Motor neuron (in vitro differentiated cells): ENCODE measurements at places on chromosomes 1 and 21.
A peak's percentile ranks its signal among the peaks of the same experiment; 100 is the strongest.

DNA sequence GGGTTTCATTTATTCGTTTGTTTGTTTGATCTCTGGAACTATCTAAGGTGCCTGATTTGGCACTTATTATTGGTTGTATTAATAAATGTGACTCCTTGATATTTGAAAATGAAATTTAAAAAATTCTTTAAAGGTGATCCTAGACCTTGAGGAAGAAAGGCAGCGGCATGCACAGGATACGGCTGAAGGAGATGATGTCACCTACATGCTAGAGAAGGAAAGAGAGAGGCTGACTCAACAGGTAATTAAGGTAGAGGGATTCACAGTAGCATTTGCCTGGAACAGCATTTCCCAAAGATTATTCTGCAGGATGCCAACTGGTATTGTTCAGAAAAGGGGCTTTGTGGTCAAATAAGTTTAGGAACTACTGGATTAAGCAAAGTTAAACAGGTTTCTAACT is 54.4 kb upstream of the WNT2B start:
- no peak for ATAC-seq

- ATAC-seq: peak; percentile 70
Observed at GRCh38 chr1:246608616-246609376, 42.5 kb downstream of the CNST start.

GRCh38 chr1:185427264-185427663 is 110.2 kb upstream of the IVNS1ABP start:
- ATAC-seq: no peak

- peak; percentile 97 for ATAC-seq
Observed at GRCh38 chr21:14533499-14534428, 12.4 kb downstream of the SAMSN1 start.

GRCh38 chr1:181345146-181345545 is 138.2 kb upstream of the CACNA1E start:
- no peak for ATAC-seq

- no peak for ATAC-seq
Observed at GRCh38 chr1:2559509-2560298, 3.5 kb downstream of the TNFRSF14 start.

DNA sequence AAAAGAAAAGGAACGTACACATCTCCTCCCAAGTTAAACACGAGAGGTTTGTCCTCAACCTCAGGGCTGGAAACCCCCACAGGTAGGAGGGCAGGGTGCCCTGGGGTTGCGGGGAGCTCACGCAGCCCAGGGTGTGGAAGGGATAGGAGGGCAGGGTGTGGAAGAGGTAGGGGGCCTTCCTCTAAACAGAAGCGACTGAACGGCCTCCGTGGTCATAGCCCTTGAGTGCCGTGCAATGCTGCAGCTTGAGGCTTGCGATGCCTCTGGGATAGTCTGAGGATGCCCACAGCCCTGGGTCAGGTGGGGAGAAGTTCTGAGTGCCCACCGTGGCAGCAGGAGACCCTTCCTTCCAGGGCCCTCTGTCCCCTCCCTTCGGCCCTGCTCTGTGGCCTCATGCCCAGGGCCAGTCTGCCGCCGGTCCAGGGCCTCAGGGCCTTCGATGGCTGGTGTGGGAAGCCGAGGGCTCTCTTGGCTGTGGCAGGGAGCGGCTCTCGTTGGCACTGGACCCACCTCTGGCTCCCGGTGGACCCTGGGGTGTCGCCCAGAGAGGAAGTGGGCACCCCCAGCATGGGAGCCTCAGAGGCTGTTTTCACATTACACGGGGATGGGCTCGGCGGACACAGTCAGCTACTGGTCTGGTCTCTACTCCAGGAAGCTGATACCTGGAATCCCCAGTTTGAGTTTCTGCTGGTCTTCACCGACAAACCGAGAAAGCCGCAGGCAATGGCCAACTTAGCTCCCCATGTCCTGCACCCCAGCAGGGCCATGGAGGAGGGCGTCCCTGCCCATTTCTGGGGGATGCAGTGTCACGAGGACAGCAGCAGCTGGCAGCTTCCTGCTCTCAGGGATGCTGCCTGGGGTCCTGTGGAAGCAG is 6.4 kb upstream of the CDK11B start:
- ATAC-seq: no peak

- no peak for ATAC-seq
Observed at GRCh38 chr1:12035312-12035711, 16.0 kb downstream of the MIIP start.

DNA sequence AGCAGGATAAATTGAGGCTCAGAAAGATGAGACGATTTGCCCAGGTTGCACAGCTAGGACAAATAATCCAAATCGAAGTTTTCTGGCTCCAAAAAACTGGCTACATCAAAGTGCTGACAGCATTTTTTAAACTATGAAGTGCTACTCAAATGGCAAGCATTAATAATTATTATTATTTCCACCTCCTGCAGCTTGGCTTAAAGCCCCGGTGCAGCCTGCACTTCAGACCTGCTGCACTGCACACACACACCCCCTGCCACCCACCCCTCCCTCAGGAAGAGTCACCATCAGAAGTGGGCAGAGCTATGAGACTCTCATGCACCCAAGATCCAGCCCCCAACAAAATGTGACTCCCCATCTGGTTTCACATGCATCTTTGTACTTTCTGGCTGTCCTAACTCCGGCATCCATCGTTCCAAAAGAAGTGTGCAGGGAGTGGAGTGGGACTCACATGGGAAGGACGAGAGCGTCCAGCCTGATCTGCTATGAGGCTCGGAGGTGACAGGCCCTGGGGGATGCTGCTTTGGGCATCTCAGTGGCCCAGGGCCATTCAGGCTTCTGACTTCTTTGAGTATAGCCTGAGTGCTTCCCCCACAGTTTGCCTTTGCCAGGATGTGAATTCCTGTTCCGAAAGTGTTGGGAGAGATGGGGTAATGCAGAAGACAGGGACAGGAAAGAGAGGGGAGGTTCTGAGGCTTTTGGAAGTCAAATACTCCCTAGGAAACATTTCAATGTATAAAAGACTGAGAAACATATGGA is 65.0 kb upstream of the FAM20B start:
- no peak for ATAC-seq

GRCh38 chr21:31136891-31137290 is 98.6 kb upstream of the KRTAP19-8 start:
- no peak for ATAC-seq

DNA sequence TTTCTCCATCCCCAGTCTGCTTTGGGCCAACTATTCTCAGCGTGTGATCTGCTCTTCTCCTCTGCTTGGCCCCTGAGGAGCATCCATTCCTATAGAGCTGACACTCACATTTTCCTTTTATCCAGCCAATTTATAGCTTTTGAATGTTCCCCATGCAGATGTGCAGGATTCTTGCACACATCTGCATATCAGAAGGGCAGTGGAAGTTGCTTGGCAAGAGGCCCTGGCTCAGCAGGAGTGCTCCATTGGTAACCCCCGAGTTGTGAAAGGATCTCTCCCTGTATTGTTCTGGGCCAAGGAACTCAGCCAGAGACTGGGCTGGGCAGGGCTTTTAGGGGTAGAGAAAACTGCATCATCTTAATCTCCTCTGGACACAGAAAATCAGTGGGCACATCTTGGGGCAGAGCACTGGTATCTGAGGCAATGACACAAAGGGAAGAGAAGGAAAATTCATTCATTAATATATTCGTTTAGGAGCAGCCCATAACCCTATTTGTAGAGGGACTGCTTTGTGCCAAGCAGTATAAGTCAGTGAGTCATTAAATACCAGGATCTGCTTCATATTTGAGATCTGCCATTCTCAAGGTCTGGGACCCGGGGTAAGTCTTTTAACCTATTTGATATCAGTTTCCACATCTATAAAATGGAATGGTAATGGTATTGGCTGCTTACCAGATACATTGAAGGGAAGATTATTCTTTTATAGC is 31.0 kb upstream of the BEND5 start:
- no peak for ATAC-seq

DNA sequence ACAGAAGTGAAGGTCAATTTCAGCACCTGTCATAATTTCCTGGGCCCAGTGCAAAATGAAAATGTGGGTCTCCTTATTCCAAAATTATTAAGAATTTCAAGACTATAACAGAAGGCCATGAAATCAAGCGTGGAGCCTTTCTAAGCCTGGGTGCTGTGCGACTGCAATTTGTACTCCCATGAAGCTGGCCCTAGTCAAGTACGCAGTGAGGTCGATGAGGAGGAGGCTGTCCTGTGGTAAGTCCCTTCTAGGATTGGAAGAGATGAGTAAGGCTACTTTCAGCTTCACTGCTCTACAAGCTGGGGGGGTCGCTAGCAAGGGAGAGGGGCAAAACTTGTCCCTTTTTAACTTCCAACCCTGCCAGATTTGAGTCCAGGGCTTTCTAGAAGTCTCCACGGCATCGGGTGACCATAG is 410 bp upstream of the NUDC start:
- peak; percentile 45 for ATAC-seq

DNA sequence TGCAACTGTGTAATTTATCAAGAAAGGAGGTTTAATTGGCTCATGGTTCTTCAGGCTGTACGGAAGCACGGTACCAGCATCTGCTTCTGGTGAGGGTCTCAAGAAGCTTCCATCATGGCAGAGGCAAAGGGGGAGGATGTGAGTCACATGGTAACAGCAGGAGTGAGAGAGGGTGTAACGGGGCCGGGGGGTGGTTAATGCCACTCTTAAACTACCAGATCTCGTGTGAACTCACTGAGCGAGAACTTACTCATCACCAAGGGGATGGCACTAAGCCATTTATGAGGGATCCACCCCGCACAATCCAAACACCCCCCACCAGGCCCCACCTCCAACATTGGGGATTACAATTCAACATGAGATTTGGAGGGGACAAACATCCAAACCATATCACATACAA is 21.0 kb upstream of the IFFO2 start:
- ATAC-seq: no peak

GRCh38 chr1:210259561-210259960 is 27.0 kb downstream of the SERTAD4 start:
- peak; percentile 46 for ATAC-seq

DNA sequence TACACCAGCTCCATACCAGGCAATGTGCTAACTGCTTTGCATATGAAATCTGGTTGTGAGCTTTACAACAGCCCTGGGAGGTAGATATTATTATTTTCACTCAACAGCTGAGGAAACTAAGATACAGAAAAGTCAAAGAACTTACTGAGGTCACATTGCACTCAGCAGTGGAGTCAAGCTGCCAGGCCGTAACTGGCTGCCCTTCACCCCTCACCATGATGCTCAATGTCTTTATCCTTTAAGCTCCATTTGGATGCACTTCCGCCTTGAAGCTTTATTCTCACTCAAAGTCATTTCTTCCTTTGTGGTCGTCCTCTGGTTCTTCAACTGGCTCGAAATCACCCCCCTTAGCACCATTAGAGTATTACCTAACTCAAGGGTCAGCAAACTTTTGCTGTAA is 81.7 kb upstream of the RALGPS2 start:
- ATAC-seq: no peak

DNA sequence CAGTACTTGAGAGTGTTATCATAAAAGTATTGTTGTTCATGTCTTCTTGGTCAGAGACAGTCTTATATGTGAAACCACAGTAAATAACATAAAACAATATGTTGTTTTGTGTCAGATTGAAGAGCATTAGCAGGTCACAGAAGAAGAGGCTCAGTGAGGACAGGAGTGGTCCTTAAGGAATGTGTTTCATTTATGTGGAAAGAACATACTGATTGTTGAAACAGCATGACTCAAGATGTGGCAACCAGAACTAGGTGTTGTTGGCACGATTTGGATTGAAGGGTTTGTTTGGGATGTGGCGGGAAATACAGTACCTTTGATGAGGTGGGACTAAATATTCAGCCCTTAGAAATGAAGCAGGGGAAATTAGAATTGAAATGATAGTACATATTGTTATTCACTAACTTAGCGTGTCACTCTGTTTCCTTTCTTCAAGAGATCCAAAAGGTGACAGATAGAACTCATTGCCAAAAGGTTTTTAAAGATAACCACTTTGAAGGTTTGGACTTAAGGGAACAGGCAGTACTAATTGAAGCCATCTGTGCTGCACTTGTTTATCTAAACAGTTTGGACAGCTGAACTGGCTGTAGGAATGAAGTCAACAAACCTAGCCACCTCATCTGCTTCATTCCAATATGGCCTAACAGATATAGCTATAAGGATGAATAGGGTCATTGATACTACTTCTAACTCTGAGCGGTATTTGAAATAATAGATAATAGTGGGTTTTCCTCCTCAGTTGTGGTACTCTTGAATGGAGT is 14.4 kb downstream of the RALGPS2 start:
- no peak for ATAC-seq

GRCh38 chr1:212752934-212753497 is 38.6 kb downstream of the NSL1 start:
- peak; percentile 37 for ATAC-seq

- ATAC-seq: no peak
Observed at GRCh38 chr1:176515310-176515709, 52.3 kb downstream of the PAPPA2 start.

- no peak for ATAC-seq
Observed at GRCh38 chr1:21256776-21257175, 33.5 kb downstream of the ECE1 start.

DNA sequence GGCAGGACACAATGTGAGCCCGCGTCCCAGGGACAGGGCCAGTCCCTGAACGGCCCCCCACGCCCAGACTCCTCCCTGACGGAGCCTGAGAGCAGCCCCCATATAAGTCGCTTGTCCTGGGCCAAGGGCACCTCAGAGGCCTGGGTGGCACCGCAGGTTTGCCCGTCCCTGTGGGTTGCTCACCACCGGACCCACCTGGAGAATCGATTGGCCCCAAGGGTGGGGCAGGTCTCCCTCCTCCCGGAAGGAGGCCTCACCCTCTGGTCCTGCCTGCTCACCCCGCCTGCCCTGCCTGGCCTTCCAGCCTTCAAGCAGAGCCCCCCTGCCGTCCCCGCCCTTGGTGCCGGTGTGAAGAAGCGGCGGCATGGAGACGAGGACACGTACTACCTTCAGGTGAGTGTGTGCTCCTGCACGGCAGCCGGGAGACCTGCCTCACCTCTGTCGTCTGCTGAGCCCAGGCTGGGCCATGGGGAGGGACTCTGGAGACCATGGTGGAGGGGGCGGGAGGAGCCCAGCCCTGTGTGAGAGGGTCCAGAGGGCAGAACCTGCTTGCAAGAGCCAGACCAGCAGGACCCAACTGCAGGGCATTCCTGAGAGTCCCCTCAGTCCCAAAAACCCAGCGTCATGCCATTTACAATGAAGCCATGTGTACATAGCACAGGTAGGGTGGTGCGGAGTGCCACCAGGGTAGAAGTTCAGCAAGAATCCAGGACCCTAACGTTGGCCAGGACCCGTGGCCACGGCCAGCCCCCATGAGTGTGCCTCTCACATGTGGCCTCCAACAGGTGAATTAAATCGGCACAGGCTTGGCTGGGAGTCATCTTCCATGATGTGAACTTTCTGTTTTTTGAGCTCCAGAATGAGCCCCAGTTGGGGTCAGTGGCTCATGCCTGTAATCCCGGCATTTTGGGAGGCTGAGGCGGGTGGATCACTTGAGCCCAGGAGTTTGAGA is 24.1 kb upstream of the CCDC27 start:
- no peak for ATAC-seq

DNA sequence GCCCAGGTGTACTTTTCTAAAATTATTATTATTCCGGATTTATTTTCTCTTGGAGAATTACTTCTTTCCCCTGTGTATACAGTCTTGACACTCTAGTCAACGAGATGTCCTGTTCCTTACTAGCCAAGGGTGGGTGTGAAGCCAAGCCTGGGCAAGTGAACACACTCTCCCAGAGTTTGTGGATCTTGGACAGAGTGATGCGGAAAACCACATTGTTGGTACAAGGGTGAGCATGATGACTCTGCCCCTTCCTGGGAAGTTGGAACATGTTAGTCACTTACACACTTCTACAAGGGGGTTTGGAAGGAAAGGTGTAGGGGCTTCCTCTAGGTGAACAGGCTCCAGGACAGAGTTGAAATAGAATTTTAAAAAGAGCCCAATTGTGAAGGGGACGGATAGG is 20.0 kb upstream of the RD3 start:
- ATAC-seq: no peak
